ENCODE measurements at places on chromosomes 6 and 20. TPM values are rescaled to one million over a fixed set of nuclear protein-coding genes. Genes with fewer than 3 reads are reported as not detected.

SLC26A8 gene
- total RNA-seq, result under 0.01 TPM

TMEM14B gene
- 47.7 TPM for total RNA-seq

CALHM5 gene
- total RNA-seq, result 3.4 TPM

C4B gene
- total RNA-seq, result 1.2 TPM

SLC17A1 gene
- not detected for total RNA-seq

DEFB124 gene
- total RNA-seq, result not detected

SLC4A11 gene
- total RNA-seq, result 14.9 TPM

SLC22A16 gene
- not detected for total RNA-seq

AVP gene
- not detected for total RNA-seq

NR2E1 gene
- total RNA-seq, result not detected

NOX3 gene
- not detected for total RNA-seq

ZBTB46 gene
- total RNA-seq, result 41.2 TPM

OCSTAMP gene
- not detected for total RNA-seq

RPS10 gene
- 3,703 TPM for total RNA-seq

EPHA7 gene
- total RNA-seq, result under 0.01 TPM

GTSF1L gene
- not detected for total RNA-seq

DSE gene
- 6.0 TPM for total RNA-seq

OXT gene
- not detected for total RNA-seq

RUNX2 gene
- 0.05 TPM for total RNA-seq
